ENCODE measurements at places on chromosomes 13 and 19.
A peak's percentile ranks its signal among the peaks of the same experiment; 100 is the strongest.

DNA sequence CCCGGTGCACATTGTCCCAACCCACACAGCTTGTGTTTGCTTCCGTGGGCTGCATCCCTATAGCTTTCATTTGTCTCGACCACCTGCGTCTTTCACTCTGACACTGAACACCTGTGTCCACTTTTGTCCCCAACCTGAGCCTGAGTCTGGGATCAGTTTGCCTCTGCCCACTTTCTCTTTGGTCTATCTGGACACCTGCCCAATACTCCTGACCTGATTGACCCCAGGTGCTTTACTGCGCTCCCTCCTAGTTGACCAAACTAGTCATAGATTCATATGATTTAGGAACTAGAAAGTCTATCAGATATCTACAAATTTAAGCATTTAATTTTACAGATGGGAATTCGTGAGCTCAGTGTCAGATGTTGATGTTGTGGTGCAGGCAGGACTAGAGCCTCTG, 209.9 kb downstream of the DCT start:
- no peak for DNase-seq

- DNase-seq = no peak
Observed at GRCh38 chr19:49557641-49558325, 22.6 kb downstream of the NOSIP start.

DNA sequence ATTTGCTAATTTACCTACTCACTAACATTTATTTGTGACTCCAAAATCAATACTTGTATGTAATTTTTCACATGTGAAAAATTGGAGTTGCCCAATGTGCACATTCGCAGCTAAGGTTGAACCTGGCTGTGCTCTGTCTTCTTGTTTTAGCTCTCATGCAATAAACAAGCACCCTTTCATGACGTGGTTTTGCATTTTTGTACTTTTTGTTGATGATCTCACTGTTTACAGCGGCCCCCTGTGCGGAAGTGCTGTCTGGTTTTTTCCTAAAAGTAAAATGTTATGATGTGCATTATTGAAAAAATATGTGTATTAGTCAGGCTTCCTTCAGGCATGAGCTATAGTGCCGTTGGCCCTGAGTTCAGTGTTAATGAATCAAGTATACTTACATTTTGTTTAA, 18.1 kb downstream of the DGKH start:
- DNase-seq = no peak

DNA sequence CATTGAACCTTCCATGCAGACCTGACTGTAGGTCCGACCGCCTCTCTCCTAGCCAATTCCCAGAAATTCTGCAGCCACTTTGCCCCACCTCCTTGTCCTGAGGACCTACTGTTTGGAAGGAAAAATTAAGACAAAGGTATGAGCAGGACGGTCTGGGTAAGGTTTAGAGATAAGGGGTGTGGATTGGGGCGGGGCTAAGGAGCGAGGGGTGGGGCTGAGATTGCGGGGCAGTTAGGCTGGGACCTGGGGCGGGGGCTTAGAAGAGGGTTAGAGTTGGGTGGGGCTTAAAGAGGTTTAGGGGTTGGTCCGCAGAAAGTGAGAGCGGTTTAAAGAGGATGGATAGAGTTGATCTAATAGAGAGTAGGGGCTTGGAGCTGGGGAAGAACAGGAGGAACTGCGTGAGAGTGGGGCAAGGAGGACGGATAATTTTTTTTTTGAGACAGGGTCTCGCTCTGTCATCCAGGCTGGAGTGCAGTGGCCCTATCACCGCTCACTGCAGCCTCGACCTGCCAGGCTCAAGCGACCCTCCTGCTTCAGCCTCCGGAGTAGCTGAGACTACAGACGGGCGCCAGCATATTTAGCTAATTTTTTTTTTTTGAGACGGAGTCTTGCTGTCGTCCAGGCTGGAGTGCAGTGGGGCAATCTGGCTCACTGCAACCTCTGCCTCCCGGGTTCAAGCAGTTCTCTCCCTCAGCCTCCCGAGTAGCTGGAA, 1.7 kb upstream of the ZNF865 start:
- DNase-seq = no peak

DNA sequence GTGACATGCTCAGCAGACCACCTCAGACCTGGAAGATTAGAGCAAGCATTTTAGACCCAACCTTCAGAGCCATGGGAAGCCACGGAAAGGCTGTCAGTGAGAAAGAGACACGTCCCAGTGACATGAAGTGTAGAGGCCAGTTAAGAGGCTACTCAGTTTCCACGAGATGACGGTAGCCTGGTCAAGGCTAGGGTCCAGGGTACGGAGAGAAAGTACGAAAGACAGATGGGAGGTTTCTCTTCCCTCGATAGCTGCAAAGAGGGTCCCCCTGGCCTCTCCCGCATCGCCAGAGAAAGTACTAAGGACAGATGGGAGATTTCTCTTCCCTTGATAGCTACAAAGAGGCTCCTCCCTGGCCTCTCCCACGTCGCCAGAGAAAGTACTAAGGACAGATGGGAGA, 8.6 kb downstream of the ZSCAN5A start:
- no peak for DNase-seq

- DNase-seq = no peak
Observed at GRCh38 chr13:113963376-113963775, 10.5 kb downstream of the C13orf46 start.

GRCh38 chr13:73096173-73096572, 37.4 kb downstream of the KLF5 start:
- no peak for DNase-seq

DNA sequence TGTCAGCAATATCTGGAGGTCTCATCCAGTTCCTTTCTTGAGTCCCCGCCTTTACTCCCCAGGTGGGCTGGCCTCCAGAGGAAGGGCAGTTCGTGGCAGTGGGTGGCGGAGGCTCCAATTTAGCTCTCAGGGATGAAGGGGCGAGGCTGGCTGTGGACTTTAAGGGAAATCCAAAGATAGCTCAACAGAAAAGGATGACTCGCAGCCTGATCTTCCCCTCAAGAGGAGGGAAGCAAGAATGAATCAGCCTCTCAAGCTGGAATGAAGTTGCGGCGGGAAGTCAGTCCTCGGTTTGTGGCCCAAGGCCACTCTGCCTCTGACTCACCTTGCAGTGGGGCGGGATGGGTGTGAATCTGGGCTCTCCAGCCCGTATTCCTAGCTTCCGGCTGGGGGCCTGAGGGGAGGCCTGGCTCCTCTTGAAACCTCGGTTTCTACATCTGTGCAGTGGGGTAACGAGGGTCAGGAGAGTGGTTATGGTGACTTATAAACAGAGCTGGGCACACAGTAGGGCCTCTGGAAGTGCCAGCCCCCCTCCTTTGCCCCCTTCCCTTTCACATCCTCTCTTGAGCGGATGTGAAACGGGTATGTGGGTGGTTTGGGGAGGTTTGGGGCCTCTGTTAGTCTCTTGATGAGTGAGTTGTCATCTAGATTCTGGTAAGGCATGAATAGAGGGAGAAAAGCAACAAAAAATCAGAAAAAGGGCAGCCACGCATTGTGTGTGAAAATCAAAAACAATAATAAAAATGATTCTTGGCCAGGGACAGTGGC, 10.5 kb upstream of the SMG9 start:
- DNase-seq = peak; percentile 47

GRCh38 chr19:16030964-16031871, 45.1 kb upstream of the TPM4 start:
- no peak for DNase-seq

DNA sequence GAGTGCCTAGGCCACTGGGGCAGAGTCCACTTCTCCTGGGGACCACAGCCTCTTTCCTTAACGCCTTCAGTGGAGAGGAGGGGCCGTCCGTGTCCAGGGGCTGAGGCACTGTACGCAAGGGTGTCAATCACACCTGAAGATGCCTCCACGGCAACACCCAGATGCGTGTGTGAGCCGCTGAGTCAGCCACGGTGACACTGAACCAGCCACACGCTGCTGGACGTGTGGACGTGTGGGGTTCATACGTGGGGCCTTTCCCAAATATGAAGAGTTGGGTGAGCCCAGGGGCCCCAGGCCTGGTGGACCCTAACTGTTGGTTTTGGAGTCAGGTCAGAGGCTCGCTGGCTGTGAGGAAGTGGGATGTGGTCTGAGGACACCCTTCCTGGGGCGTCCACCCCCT, 51.6 kb downstream of the TMEM255B start:
- DNase-seq = no peak

DNA sequence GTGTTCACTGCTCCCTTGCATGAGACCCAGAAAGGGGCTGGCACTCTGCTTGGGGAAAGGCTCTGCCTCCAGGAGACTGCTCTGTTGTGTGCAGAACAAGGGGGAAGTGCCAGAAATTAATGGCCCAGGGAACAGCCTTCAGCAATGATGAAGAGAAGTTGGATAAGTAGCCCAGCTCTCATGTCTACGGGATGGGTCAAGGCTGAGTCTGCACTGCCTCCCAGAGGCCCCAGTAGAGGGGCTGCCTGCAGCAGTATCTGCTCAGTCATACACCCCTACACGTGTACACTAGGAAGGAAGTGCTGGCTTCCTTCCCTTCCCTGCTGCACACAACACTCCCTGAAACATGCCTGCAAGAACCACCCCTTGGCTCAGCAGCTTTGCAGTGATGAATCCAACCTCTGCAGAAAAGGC, 54.6 kb upstream of the URI1 start:
- DNase-seq = no peak

DNA sequence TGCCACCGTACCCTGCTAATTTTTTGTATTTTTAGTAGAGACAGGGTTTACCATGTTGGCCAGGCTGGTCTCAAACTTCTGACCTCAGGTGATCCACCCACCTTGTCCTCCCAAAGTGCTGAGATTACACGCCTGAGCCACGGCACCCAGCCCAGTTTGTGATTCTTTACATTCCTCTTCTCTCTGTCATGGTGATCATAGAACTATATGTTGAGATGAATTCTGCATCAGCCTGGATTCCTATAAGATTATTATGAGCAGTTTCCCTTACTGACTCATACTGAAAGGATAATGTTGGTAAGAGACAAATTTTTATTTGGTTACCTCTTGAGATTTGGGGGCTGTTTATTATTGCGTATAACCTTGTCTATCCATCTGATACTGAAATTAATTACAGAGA, 121.5 kb upstream of the CSNK1A1L start:
- DNase-seq = no peak

DNA sequence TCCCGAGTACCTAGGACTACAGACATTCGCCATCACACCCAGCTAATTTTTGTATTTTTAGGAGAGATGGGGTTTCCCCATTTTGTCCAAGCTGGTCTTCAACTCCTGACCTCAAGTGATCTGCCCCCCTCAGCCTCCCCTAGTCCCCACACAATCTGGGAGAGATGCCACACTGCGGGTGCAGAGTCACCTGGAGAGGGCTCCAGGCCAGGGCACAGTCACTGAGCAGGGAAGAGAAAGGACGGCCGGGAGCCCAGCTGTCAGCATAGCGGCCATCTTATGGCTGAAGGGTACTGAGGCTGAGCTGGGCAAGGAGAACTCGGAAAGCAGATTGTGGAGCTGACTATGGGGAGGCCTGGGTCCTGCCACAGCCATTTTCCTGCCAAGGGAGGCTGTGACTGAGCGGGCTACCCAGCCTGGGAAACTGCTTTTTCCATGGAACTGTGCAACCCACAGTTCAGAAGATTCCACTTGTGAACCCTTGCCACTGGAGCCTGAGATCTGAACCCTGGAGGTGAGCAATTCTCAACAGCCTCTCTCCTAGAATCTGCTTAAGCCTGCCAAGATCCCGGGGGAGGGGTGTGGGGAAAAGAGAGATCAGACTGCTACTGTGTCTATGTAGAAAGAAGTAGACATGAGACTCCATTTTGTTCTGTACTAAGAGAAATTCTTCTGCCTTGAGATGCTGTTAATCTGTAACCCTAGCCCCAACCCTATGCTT, 109.2 kb downstream of the ZNF486 start:
- no peak for DNase-seq

GRCh38 chr19:12985049-12985776, 10.1 kb upstream of the NFIX start:
- DNase-seq = peak; percentile 97

- no peak for DNase-seq
Observed at GRCh38 chr19:34676697-34677385, at the start of gene SCGB2B2. Gene SCGB2B2, minus strand, starts transcription at chr19:34677159. Its CDS starts 82,596 bp downstream, at chr19:34594563.

- DNase-seq = no peak
Observed at GRCh38 chr13:106104281-106104901, 431.1 kb downstream of the EFNB2 start.

GRCh38 chr19:46191972-46192371, 37.6 kb upstream of the IGFL1 start:
- DNase-seq = no peak

- no peak for DNase-seq
Observed at GRCh38 chr13:48600374-48601364, 53.1 kb upstream of the CYSLTR2 start.

DNA sequence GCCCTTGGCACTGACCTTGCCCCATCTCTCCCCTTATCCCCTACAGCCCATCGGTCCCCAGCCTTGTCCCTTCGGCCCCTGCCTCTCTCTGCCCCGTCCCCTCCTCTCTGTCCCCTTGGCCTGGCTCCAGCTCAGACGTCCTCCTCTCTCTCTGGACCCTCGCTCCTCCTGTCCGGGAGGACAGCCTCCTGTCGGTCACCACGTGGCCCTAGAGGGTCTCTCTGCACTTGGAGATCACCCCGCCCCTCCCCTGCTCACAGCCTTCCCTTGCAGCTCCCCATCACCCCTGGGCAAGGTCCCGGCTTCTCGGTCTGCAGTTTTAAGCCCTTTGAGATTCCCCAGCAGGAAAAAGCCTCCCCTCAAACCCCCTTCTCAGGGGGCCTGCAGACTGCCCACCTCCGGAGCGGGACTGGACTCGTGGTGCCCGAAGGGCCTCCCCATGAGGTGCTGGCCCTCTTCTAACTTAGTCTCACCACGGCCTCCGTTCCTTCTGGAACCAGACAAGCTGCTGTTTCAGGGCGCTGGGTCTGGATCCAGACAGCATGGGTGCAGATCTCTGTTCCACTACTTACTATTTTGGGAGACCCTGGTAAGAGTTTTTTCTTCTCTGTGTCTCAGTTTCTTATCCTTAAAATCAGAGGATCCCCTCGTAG, 3.3 kb upstream of the KLK15 start:
- DNase-seq = no peak

DNA sequence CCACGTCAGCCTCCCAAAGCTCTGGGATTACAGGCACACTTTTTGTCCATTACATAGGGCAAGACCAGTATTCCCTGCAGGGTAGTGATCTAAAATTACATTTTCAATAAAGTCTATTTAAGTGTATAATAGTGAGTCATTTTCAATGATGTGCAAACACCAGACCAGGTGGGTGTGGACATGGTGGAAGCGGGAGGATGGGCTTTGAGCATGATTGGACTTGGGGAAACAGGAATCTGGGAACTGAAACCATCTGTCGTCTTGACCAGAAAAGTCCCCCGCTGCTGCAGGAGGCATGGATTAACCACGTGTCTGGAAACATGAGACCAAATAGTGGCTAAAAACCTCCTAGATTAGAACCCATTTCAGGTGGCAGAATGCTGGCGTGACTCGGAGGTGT, 4.9 kb downstream of the FXYD3 start:
- no peak for DNase-seq

GRCh38 chr19:51521781-51522180, 9.7 kb downstream of the SIGLEC6 start:
- no peak for DNase-seq

DNA sequence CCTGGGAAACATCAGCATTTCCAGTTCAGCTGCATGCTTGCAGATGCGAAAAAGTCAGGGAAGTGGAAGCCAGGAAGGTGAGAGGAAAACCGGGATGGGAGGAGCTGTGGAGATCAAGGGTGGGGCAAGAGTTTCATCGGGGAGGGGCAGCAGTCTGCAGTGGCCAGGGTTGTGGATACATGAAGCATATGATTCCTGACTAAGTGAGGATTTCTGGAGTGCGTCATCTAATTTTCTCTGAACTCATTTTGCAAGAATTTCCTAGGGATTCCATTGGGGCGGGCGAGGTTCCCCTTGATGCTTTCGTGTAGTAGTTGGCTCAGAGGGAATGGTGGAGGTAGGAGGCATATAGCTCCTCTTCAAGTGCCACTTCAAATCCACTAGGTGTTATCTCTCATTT, 344.1 kb upstream of the TMTC4 start:
- no peak for DNase-seq

- DNase-seq = peak; percentile 77
Observed at GRCh38 chr19:4811328-4812131, 20.0 kb downstream of the TICAM1 start.

Data from immature natural killer cell (primary cell).